ENCODE measurements at places on chromosomes 3 and 15. TPM values are rescaled to one million over a fixed set of nuclear protein-coding genes. Genes with fewer than 3 reads are reported as not detected.
A peak's percentile ranks its signal among the peaks of the same experiment; 100 is the strongest.

DNA sequence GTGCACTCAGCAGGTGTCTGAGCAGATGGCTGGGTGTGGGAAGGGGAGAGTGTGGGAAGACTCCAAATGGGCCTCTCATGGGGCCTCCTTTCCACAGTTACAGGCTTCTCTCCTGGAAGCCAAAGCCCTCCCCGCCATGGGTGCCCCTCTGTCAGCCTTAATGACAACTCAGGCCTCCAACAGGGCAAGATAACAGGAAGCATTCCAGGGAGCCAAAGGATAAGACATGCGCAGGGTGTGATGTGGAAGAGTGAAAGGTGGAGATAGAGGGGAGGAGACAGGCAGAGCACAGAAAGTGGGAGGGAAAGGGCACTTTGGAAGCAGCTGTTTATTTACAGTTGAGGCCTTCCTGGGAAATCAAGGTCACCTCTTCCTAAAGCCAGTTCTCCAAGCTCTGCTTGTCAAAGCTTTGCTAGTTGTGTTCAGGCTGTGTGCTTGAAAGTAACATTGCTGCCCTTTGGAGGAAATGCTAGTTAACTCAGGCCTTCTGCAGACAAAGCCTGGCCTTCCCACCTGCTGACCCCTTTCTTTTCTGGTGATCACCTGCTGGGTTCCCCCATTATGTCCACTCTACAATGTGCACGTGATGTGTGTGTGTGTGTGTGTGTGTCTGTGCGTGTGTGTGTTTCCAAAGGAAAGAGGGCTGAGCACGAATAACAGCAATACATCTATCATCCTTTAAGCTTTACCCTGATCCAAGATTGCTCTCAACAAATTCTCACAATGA lies 35.2 kb upstream of the SMAD3 start:
- no peak for DNase-seq

The AQR gene
- total RNA-seq = 9.1 TPM

GRCh38 chr15:74381481-74381880 lies 14.0 kb upstream of the CYP11A1 start:
- DNase-seq = peak; percentile 37

DNA sequence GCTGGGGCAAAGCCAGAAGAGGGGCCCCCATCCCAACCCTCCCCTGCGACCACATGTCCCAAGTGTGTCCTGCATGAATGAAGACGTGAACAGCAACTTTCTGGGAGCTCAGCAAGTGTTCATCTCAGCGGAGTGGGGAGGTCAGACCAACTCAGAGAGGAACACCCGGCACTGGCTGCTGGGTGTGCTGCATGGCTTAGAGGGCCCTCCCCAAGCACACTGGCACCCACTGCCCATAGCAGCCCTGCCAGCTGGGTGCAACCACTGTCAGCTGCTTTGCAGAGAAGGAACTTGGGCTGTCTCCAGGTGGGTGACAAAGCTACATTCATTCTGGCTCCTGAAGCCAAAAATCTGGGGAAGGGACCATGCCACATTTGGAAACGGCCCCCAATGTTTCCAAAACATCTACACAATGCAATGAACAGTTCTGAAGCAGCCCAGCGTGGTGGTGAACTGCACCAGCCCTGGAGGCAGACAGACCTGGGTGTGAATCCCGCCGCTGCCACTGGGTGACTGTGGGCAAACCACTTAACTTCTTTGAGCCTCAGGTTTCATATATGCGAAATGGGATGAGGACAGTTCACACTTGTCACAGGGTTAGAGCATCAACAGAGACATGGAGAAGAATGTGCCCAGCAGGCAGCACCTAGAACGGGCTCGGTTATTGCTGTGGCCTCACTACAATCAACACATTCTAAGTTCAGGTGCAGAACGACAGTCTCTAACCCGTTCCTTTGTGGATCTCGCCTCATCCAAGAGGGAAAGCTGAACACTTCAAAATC lies 145.4 kb downstream of the NUP210 start:
- no peak for DNase-seq

DNA sequence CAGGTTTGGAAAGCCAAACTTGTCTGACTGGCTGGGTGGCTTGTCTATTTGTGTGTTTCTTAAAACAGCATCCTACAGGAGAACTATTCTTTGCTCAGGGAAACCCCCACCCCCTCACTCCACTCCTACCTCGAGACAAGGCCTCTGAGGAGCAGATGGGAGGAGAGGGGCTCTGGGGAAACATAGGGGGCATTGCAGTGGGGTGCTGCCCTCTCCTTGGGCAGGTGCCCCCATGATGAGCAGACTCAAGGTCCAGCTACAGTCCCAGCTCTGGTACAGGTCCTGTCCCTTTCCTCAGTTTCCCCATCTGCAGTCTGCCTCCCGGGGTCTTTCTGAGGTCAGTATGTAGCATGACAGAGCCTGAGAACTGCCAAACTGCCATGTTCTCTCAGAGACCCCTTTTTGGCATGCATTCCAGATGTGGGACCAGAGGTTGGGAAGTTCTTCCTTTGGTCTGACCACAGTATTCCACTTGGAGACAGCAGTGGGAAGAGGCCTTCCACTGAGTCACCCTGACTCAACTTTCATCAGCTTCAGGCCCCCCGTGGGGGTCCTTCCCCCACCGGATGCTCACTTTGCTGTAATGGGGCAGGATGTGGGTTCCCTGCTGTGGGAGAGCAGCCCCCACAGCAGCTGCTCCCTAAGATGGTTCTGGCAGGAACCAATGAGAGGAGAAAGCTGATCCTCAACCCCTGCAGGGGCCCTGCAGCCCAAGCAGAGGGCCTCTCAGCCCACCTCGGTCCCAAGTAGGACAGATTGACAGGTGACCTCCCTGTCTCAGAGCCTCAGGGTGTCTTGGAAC lies 32.3 kb upstream of the CYP11A1 start:
- no peak for DNase-seq

DNA sequence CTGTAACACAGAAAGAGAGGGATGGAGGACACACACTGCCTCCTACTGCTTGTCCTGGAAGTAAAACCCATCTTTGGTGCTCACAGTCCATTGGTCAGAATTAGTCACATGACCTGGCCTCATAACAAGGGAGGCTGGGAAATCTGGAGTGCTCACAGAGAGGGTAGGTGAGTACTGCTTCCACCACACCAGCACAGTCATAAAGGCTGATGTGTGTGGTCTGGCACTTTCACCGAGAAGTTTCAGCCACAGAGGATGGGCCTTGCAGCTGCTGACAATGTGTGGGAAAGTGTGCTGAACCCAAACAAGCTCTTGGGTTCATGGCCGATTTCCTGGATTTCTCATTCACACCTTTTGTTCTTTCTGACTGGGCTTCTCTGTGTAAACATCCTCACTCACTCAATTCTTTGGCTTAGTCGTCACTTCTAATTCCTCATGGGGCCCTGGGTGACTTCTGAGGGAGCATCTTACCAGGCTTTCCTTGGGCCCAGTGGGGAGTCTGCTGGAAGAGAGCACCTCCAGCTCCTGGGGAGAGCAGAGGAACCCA lies 100.7 kb downstream of the ASB7 start:
- no peak for DNase-seq

DNA sequence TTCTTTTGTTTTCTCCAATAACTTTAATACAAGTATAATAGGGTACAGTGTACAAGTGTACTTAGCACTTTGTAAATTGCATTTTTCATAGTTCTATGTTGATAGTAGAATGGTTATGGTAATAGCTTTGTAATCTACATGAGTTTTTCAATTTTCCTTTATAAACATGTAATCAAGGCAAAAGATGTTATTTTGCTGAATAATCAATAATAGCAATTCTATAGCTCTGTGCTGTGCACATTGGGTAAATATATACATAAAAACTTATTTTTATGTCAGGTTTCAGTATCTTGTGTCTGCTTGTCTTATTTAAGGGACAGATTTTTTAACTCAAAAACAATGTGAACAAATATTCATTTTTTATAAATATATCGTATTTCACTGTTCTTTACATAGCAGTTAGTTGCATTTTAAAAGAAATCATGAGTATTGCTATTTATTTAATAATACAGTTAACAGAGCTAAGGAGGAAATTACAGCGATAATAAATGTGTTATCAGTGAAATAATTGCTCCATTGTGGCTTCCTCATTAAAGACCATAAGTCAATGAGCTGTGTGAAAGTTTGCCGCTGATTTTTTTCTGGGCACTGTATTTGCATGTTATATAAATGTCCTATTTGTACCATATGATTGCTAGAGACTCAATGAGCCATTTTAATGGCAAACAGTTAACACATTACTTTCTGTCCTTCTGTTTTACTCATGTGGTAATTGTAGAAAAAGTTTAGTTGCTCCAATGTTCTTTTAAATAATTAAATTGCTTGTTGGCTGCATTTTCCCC lies 214.6 kb upstream of the STAC start:
- DNase-seq = no peak

The CHRNA7 gene
- 1.9 TPM for total RNA-seq

The POLQ gene
- 0.30 TPM for total RNA-seq
